Germinal center (tissue), 1 donor: ENCODE measurements at places on chromosomes 6 and 20.

GRCh38 chr6:36050305-36050704 lies 22.7 kb downstream of the MAPK14 start:
- no peak for DNase-seq

- no peak for DNase-seq
These were observed 190.7 kb upstream of the FBXL4 start for GRCh38 chr6:99138445-99138844.

GRCh38 chr6:4240148-4240547 lies 104.8 kb upstream of the ECI2 start:
- no peak for DNase-seq

- DNase-seq: no peak
These were observed 572.8 kb downstream of the TFAP2A start for GRCh38 chr6:9841886-9842725.

- DNase-seq: no peak
These were observed 75.1 kb upstream of the B3GAT2 start for GRCh38 chr6:71031912-71032311.
